Naive thymus-derived CD8-positive, alpha-beta T cell (primary cell): ENCODE measurements at places on chromosomes 12 and 14.

GRCh38 chr14:90045616-90046015 is 16.2 kb upstream of the KCNK13 start:
- H3K4me1 ChIP-seq, result peaks cover 2% of the 10 kb centered on the region
- DNase-seq, result no peak

DNA sequence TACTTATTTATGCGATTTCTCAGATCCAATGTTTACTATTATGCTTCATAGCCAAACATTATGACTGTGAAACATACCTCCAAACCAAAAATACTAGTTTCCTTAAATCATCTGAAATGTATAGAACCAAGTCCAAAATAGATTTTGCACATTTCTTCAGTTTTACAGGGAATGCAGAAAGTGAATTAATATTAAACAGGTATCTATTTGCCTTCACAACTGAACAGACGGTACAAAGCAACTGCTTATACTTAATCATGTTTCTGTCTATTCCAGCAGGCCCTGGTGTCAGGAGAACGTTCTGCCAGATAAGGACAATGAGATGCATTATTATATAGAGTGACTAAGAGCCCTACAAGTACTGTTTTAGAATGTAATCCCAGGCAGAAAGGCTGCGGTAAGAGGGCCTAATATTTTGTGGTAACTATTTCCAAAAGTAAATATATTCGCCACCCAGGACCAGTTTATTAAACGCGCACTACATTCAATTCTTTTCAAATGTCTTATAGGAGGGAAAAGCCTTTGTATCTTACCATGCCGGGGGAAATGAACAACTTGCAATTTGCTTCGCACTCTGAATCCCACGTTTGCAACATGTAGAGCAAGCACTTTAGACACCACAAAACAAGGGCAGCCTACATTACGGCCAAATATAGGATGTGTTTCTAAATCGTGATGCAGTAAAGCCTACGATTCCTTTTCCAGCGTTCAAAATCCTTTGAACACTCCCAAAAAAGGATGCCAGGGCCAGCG is 1.5 kb downstream of the CORO1C start:
- DNase-seq, result no peak
- H3K36me3 ChIP-seq, result no peaks in the 10 kb centered on the region
- no peaks in the 10 kb centered on the region for H3K27me3 ChIP-seq

DNA sequence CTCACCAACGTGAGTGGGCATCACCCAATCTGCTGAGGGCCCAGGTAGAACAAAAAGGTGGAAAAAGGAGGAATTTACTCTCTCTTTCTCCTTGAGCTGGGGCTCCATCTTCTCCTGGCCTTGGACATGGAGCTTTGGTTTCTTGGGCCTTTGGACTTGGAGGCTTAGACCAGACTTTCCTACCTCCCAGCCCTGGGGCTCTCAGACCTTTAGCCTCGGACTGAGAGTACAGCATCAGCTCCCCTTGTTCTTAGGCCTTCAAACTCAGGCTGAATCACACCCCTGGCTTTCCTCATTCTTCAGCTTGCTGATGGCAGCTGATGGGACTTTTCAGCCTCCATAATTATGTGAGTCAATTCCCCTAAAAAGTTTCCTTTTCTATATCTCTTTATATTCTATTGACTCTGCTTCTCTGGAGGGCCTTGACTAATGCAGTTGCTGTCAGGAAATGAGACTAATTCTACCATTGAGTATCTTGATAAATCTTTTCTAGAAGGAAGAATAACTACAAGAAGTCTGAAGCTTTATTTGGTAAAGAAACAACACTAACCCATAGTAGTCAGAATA is 15.9 kb upstream of the CLEC4E start:
- no peak overlapping the region for H3K4me3 ChIP-seq
- DNase-seq, result no peak
- no peaks in the 10 kb centered on the region for H3K36me3 ChIP-seq
- H3K27me3 ChIP-seq, result no peaks in the 10 kb centered on the region
- no peaks in the 10 kb centered on the region for H3K4me1 ChIP-seq
- H3K27ac ChIP-seq, result no peak overlapping the region

GRCh38 chr12:12898911-12899511 is 7.6 kb downstream of the GPRC5A start:
- H3K27me3 ChIP-seq, result peaks cover 4% of the 10 kb centered on the region
- no peak overlapping the region for H3K4me3 ChIP-seq
- no peak for DNase-seq
- no peak overlapping the region for H3K27ac ChIP-seq

- no peak overlapping the region for H3K27ac ChIP-seq
- H3K36me3 ChIP-seq, result no peaks in the 10 kb centered on the region
- H3K4me1 ChIP-seq, result no peaks in the 10 kb centered on the region
Measured at GRCh38 chr12:63040526-63041220, 105.7 kb upstream of the PPM1H start.

DNA sequence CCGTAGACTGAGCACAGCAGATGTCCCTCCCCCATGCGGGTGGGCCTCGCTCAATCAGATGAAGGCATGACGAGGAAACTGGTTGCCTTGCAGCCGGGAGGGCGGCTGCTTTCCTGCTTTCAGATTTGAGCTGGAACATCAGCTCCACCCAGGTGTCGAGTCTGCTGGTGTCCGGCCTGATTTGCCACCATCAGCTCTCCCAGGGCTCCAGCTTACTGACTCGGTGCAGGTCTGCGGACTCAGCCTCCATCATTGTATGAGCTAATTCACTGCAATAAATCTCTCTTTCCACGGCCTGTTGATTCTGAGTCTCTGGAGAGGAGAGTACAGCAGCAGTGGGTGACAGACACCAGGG is 156.2 kb downstream of the KIF26A start:
- H3K4me3 ChIP-seq, result no peak overlapping the region
- H3K27ac ChIP-seq, result no peak overlapping the region
- no peaks in the 10 kb centered on the region for H3K4me1 ChIP-seq
- H3K36me3 ChIP-seq, result no peaks in the 10 kb centered on the region
